ENCODE measurements at places on chromosomes 6 and 20.

- no peak for DNase-seq
Observed at GRCh38 chr6:168183613-168183970, 104.6 kb upstream of the FRMD1 start.

DNA sequence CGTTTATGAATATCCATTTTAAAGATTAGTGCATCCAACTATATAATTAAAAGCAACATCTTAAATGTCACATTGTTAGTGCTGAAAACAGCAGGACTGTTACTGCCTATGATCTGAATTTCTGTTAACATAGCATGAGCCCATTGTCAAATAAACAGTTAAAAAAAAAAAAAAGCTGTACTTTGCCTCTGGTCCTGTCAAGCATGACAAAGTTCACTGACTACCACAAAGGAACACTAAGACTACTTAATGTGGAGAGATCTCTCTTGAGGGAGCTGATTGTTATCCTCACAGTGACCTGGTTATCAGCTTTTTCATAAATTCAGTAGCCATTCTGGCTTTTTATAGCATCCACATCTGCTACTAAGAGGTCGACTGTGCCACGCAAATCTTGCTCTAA, 228.1 kb downstream of the TMEM200A start:
- DNase-seq: no peak

DNA sequence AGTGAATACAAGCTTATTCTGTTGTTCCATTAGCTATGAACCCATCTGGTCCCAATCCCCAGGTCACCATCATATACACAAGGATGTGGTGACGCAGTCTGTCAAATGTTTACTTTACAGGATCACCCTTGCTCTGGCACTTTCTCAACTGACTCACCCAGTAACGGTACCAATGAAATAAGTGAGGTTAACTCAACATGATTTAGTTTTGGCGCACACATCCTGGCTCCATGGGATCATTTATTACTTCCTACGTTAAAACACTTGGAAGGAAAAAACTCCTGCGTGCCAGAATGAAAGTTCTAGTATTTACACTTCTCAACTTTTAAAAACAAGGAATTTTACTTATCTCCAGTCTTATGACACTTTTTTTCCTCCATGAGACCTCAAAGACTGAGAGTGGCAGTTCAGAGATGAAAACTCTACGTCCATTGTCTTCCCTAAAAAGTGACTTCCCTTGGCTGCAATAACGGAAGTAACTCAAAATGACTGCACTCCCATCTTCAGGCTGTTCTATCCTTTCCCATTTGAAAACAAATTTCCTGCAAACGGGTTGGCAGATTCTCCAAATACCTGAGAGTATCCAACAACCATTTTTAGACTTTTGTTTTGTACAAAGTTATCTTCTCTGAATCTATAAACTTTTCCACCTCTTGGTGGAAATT, 15.9 kb downstream of the AGPAT4 start:
- no peak for DNase-seq

DNA sequence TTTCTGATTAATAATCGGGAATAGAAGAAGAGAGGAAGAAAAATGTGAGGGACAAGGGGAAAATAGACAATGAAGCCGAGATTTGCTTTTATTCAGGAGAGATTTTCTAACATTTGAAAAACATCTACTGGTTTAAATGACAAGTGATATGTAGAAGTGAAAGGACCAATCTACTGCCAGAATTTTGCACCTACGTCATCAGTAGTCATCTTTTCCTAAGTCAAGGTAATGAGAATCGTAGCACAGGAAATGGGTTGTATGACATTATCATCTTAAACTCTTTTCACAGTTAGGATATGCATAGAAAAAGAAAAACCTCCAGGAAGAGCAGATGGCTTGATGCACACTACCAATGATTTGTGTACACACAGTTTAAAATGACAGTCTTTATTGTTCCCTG, 45.3 kb upstream of the RAB32 start:
- DNase-seq: no peak

DNA sequence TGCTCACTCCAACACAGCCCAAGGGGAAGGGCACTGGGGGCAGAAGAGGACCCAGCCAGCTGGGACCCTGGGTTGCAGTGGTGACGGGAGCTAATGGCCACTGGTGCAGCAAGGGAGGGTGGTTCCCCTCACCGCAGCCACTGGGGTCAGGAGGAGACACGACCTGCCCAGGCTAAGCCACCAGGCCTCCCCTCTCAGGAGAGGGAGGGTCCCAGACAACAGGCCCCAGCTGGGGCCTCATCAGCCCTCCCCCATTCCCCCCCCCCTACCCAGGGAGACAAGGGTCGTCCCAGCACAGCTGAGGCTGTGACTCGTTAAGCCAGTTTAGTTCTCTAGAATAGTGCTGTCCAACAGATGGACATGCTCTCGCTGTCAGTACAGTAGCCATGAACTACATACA, 17.3 kb upstream of the MATN4 start:
- no peak for DNase-seq

Data from stimulated activated CD8-positive, alpha-beta memory T cell treated with anti-CD3 and anti-CD28 coated beads, Interleukin-7, amount 100 ng/mL, for 1 hour (primary cell).